Epithelial cell of esophagus (primary cell): ENCODE measurements at places on chromosomes 13 and 19.

DNA sequence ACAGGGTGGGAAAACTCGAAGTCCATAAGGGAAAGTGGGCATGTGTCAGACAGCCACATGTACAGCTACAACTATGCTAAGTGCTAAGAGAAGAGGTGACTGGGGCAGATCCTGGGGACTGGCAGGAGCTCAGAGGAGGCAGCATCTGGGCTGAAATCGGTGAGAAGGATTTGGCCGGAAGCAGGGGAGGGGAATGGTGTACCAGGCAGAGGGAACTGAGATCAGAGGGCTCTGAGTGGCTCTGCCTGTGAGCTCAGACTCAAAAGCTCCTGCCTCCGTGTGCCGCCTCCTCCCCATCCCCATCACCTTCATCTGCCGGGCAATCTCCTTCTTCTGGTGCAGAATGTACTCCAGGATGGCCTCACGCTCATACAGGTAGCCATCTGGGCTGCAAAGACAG, 21.8 kb downstream of the NOSIP start:
- no peak for DNase-seq

DNA sequence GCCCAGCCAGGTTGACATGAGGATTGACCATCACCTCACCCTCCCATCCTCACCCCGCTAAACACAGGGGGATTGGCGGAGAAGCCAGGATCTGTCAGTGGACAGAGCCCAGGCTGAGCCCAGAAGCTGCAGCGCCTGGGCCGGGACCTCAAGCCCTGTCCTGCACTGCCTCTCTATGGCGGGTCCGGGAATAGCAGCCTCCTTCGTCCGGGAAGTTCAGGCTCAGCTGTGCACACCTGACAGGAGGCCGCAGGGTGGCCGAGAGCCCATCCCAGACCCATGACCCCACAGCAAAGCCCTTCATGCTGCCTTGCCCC, 67.8 kb downstream of the SPACA7 start:
- peak; percentile 43 for DNase-seq

DNA sequence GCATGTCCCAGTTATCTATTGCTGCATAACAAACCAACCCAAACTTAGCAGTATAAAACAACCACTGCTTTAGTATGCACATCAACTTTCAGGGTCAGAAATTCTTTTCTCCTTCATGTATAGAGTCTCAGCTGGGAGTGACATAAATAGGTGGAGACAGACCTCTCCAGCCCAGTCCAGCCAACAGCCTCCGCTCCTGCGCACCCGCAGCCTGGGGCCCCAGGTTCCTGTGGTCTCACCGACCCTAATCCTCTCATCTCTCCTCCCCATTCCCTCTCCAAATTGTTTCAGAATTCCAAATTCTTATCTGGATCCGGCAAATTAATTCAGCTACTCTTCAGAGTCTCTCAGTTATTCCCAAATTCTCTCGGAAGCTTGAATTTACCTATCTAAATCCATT, 522 bp upstream of the ATP12A start:
- DNase-seq: no peak

- DNase-seq: no peak
These were observed 755 bp upstream of the RAB3A start for GRCh38 chr19:18204394-18205199.

- DNase-seq: no peak
These were observed 14.4 kb downstream of the TTYH1 start for GRCh38 chr19:54429545-54430227.

DNA sequence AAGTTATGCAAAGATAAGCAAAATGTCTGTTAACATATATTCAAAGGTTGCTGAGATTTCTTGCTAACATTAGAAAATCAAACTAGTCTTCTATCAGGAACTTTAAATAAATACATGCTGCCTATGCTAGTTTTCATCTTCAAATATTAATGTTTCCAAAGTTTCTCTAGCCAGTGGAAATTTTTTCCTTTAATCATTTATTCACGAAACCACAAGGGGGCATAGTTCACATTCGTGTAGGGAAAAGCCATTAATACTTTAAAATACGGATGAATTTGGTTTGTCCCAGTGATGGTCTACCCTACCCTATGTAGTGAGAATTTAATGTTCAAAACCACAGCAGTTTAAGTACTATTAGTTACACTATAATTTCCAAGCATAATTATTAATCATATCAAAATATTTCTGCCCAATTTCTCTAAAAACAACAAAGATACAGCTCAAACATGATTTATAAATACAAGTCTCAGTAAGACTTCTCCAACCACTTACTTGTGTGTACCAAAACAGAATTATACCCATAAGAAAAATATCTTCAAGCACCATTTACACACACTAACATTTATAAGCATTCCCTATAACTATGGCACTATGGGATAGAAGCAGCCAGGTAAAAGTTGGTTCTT, 16.2 kb downstream of the NUFIP1 start:
- peak; percentile 39 for DNase-seq

DNA sequence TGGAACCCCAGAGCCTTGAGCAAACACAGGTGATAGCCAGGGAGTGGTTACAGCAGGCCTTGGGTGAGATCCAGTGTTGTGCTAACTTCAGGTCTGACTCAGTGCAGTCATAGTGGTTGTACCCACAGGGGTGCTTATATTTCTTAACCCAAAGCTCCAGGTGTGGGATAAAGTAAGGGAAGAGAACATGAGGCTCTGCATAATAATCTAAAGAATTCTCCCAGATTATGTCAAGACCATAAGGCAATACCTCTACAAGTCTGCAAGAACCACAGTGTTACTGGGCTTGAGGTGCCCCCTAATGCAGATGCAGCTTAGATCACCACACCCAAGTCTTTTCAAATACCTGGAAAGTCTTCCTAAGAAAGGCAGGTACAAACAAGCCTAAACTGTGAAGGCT, 485.4 kb downstream of the RFC3 start:
- DNase-seq: peak; percentile 96

DNA sequence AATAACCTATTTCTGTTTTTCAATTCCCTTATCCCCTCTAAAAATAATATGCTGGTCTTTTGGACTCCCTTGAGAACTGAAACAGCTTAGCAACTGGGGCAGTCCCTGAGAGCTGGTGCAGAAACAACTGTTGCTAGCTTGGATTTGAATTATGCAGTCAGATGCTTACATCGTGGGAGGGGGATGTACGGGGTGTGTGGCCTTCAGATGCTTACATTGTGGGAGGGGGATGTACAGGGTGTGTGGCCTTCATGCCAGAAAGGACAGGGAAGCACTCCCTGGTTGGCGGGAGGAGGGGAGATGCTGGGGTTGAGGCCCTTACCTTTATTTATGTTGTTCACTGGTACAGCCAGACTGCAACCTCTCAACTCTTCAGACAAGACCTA, 25.6 kb downstream of the LRCH1 start:
- DNase-seq: no peak

DNA sequence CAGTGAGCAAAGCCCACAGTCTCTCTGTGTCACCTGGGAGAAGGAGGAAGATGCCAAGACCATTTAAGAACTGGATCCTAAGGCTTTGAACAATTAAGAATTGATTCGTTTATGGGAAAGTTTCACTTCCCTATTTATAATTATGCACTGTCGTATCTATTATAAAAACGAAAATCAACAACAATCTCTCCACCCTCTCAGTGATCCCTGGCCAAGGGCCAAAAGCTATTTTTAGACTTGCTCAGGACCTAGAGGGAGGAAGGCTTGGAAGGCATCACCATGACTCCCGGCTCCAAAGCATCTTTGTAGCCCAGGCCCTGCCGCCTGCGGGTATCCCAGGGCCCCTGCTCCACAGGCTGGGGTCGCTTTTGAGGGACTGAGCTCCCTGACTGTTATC, 1.3 kb downstream of the RHPN2 start:
- no peak for DNase-seq

- DNase-seq: no peak
These were observed 10.6 kb downstream of the FPR2 start for GRCh38 chr19:51771376-51772130.

DNA sequence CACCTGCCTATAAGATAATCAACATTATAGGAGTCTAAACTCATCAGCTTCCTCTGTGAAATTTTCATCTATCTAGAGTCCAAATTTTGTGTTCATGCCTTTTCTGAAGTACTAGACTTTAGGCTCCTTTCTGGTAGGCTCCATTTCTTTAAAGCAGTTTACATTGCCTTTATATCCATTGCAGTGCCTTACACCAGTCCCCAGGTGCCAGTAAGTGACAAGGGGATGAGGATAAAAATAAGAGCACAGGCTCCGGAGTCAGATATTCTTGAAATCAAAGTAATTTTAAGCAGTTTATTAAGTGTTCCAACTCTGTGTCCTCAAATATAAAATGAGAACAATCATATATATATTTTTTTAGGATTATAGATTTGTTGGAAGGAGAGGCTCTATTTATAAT, 10.6 kb upstream of the CYSLTR2 start:
- no peak for DNase-seq

DNA sequence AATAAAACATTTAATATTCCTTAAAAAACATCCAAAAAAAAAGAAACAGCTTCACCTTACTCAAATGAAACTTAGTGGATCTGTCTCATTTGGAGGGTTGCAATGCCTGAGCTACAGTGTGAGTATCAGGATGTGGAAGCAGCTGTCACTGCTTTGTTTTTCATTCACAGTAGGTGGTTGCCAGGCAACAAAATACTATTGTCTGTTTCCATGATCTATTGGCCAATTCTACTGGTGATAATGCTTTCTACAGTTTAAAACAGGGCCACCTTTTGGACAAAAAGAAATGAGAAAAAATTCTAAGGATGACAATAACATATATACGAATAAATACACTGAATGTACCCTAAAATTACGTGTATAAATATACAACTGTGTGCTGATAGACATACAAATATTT, 3.0 kb downstream of the ENOX1 start:
- DNase-seq: peak; percentile 57

DNA sequence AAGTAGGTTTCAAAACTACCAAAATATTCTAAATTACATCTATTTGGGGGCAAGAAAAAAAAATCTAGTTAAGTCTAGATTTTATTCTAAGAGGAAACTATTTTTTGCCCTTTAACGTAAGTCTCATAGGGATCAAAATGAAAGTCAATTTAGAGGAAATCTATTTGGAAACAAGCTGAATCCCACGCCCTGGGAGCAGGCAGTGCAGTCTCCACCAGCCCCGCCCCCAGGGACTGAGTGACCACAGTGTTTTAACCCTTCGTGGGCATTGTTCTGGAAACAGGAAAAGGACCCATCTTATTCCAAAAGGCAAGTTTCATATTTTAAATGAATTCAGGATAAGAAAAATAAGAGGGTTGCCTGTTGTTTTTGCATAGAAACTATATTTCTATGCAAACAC, 209.7 kb downstream of the SPRY2 start:
- DNase-seq: no peak
